Astrocyte of the cerebellum (primary cell): ENCODE measurements at places on chromosomes 5 and 9.

GRCh38 chr5:132667309-132667708 lies 6.5 kb upstream of the IL4 start:
- DNase-seq, result no peak

DNA sequence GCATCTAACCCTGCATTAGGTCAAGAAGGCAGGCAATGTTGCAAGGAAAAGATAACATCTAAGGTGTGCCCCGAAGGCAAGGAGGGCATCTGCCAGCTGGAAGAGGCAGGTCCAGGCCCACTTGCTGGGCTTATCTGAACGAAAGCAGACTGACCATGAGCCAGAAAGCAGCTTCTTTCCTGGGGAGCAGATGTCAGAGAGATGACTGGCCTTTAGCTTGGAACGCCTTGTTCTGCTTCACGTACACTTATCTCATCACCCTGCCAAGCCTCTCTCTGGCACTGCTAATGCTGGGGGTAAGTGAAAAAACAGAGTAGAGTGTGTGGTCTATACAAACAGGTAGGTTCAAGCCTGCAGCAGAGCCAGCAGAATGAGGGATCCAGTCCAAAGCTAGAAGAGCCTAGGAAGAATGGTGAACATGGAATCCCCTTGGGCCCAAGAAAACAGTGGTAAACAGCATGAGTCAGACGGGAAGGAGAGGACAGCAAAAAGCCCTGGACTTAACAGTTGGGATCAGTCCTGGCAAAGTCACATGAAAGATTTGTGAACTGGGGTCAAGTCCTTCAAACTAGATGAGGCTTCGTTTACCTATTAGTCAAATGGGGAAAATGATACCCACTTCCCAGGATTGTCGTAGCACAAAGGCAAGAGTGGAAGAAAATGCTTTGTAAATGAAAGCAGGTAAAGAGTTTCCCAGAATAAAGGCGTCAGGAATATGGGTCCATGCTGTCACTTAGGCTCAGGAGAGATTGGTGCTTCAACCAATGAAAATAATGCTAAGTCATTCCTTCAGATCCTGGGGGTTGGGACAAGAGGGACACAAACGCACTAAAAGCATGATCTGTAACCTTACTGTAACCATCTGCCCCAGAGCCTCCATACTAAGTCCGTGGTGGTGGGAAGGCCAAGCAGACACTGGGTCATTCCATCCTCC lies 200.9 kb downstream of the SLIT3 start:
- no peak for DNase-seq

DNA sequence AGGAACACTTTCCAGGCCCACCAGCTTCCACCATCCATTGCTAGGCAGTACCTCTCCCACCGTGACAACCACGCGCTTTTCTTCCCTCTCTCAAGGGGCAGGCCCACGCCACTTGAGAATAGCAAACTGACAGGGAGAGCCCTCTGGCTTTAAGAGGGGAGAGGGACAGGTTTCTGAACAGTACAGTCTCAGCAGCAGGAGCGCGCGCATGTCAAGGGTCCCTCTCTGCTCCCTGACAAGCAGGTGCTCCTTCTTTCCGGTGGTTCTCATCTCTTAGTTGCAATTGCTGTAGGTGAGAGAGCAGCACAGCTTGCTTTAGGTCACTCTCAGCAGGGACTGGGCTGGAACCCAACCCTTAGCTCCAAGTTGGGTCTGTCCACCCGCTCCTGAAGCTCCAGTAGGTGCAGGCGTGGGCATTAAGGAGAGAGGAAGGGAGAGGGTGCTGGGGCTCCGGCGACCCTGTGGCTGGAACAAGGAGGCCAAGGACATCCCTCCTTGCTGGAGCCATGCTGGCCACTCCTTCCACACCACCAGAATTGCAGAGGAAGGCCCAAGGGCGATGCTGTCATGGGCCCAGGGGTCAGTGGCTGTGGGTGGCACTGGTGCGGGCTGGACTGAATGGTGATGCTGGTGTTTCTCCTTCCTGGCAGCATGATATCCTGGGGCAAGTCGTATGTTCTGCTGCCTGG lies 9.0 kb upstream of the PHF2 start:
- DNase-seq, result no peak

DNA sequence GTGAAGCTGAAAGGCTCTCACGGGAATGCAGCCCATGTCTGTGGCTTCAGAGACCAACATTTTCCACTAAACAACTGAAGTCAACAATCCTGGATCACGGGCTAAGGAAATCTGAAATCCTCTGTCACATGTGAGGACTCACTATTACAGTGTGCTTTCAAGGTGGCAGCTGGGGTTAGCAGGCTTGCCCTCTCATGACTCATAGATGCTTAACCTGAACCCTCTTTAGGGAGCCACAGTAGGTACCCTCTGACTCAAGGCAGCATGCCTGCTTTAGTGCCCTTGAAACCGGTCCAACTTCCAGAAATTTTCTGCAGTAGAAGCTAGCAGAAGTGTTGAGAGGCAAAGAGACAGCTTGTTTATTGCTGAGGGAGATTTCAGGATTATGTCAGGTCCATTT lies 232.5 kb downstream of the GABRB2 start:
- no peak for DNase-seq

DNA sequence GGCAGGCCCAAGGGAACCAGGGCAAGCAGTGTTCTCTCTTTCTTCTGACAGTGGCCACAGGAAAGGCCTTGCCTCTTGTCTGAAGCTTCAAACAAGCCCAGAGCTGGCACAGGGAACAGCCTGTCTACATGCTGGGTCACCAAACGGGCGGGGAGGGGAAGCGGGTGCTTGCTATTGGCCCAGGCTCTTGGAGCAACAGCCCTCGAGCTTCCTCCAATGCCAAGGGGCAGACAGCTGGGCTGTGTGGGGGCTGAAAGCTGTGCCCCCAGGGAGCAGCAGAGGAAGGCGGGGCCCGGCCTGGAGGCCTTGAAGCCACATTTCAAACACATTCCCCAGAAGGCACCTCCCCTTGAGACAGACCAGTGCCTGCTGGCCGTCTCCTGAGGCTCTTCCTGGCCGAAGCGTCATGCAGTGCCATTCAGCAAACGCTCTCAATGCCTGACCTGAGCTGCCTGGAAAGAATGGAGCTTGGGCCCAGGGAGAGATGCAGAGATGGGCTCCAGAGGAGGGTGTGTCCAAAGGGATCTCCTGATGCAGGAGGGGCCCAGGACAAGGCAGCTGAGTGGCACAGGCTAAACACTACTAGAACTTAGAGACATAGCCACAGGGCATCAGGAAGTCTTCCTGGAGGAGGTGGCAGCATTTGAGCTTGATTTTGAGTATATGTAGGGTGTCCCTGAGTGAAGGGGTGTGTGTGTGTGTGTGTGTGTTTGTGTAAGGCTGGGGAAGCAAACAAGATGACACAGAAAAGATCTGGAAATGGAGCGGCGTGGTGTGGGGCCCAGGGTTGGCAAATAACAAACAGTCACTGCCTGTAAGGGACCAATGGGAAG lies 2.5 kb downstream of the FIBCD1 start:
- DNase-seq, result peak; percentile 15

- DNase-seq, result no peak
Observed at GRCh38 chr5:93598091-93599000, 15.3 kb downstream of the NR2F1 start.

DNA sequence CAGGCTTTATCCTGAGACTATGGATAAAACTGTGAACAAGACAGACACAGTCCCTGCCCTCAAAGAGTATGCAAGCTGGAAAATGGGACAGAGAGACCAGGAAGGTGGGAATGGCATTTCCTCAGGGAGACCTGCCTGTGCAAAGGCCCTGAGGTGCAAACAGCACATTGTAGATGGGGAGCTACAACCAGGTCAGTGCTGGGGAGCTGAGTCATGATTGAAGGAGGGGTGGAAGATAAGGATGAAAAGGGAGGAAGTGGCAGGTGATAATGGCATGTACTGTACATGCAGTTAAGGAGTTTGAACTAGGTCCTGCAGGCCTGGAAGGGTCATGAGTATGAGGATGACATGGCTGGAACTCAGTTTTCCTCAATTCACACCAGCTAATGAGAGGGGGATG lies 75.5 kb upstream of the BOD1 start:
- DNase-seq, result no peak

DNA sequence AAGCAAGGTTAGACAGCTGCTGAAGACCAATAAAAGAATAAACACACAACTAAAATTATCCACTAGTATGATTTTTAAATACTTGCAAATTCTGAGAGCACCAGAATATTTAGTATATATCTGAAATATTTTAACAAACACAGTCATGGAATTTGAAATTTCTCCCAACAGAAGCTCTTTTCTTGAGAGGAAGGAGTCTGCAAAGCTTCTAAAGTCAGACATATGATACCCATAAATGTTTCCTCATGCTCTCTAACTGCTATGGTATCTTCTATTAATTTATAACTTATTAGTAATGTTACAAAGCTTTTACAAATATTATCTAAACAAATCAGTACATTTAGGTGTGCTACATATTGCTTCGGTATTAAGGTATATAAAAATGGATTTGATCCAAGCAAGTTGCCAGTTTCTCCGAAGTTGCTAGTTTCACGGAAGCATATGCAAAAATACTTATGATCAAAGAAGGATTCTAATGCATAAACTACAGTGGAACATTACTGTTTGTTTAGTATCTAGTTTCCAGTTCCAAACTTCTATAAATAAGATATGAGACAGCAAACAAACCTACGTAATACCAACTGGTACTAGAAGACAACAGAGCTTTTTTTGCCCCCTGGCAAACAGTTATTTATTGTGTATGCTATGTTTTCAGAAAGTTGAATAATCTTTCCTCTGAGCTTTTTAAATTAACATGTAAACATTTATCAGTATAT lies 22.0 kb downstream of the FNIP1 start:
- DNase-seq, result no peak

DNA sequence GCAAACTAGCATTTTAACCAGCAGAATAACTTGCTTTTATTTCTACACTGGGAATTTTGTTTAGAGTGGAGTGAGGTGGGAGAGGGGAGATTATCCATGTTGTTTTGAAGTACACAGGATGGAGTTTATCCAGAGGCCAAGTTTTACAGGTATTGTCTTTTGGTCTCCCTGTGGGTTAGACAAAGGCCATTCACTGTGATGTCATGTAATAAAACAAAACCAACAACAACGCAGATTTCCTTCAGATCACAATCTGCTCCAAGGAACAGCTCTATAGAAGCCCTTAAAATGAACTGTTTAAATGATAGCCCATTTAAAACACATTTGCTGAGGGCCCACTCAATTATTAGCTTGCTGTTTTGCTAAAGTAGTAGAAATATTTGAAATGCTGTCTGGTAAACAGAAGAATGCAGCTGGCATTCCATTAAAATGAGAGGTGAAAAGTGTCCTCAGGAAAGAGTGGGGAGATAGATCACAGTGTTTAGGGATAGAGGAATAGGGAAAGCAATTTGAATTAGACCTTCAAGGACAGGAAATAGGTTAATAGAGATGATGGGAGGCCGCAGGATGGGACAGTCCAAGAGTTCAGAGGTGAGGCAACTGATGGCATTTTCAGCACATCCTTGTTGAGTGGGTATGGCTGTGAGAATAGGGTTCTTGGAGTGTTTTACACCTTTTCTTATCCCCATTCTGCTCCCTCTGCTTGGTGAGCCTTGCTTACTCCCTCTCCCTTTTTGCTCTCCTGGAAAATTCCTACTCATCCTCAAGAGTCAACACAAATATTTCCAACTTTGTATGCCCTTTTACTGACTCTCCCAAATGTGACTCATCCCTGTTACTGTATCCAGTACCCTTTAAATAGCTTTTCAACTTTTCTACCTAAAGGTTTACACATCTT lies 140.1 kb upstream of the NR3C1 start:
- DNase-seq, result no peak

- no peak for DNase-seq
Observed at GRCh38 chr5:31786090-31786631, 147.2 kb downstream of the PDZD2 start.

GRCh38 chr9:113673726-113674125 lies 202.4 kb upstream of the ZNF618 start:
- no peak for DNase-seq

DNA sequence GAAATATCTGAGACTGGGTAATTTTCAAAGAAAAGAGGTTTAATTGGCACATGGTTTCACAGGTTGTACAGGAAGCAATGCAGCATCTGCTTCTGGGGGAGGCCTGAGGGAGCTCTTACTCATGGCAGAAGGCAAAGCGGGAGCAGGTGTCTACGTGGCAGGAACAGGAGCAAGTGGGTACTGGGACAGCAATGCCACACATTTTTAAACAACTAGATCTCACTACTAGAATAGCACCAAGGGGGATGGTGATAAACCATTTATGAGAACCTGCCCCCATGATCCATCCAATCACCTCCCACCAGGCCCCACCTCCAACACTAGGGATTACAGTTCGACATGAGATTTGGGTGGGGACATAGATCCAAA lies 47.6 kb upstream of the HOMER1 start:
- no peak for DNase-seq

GRCh38 chr5:158699298-158699880 lies 400.3 kb downstream of the EBF1 start:
- DNase-seq, result no peak

GRCh38 chr5:57072218-57072892 lies 101.5 kb upstream of the GPBP1 start:
- DNase-seq, result no peak

GRCh38 chr9:84754881-84755280 lies 85.4 kb downstream of the NTRK2 start:
- no peak for DNase-seq

DNA sequence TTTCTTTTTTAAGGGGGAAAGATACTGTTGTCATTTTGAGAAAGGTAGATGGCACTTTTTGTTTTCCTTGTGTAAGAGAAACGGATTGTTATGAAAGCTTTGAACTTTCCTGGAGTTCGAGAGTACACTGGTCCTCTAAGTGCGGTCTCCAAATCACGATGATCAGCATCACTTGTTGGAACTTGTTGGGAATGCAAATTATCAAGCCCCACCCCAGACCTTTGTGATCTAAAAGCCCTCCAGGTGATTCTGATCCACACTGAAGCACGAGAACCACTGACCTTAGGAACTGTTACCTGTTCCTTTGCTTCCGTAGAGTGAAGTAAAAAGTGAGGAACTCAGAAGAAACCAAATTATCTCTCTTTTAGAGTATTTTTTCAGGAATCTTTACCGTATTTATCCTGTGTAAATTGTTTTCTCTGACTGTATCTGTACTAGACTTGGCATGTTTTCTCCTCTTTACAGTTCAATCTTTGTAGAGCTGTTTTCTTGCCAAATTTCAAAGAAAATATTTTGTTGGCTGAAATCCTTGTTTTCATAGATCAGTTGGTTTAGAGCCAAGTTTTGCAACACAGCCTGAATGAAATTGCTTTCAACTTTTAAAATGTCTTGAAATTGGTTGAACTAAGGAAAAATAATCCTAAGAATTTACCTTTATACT lies 4.0 kb downstream of the MAT2B start:
- DNase-seq, result peak; percentile 54

DNA sequence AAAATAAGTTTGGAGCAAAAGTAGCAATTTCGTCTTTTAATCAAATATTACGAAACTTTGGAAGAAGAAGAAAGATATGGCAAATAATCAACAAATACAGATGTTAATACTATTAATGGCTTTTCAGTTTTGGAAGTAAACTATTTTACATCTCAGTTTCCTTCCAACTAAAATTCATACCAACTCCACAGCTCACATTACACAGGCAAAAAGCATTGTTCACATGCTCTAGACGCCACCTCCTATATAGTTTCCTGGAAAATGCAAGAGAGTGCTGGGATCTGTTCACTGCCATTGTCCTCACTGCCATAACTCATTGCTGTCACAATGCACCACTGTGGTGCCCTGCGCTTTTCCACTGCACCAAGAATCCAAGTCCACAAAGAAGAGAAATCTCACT lies 149.0 kb upstream of the FTMT start:
- no peak for DNase-seq

GRCh38 chr5:112304743-112305142 lies 114.3 kb downstream of the EPB41L4A start:
- no peak for DNase-seq

GRCh38 chr9:129557192-129558036 lies 63.5 kb downstream of the C9orf50 start:
- DNase-seq, result peak; percentile 76
